ENCODE measurements at places on chromosomes 1 and 21.

GRCh38 chr1:207824691-207825408 is 73.0 kb downstream of the CD46 start:
- DNase-seq: no peak

DNA sequence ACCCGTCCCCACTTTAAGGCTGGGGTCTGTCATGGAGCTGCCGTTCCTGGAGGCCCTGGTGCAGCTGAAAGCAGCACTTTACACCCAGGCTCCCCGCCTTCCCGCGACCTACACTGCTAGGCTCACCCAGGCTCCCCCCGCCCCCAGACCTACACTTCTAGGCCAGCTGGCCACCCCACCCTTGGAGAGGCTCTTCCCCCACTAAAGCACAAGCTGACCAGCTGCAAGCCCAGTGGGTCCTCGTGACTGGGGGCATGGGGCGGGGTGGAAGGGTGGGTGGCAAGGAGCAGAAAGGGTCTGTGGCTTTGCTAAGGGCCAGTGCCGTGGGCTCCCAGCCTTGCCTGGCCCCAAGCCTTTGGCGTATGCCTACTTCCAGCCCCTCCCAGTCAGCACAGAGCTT is 9.7 kb upstream of the ARHGEF16 start:
- no peak for DNase-seq

DNA sequence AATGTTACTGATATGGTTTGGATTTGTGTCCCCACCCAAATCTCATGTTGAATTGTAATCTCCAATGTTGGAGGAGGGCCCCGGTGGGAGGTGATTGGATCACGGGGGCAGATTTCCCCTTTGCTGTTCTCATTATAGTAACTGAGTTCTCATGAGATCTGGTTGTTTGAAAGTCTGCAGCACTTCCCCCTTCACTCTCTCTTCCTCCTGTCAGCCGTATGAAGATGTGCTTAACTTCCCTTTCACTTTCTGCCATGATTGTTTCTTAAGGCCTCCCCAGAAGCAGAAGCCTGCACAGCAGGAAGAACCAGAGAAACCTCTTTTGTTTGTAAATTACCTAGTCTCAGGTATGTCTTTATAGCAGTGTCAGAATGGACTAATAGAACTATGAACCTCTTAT is 28.4 kb downstream of the TRIM33 start:
- no peak for DNase-seq

DNA sequence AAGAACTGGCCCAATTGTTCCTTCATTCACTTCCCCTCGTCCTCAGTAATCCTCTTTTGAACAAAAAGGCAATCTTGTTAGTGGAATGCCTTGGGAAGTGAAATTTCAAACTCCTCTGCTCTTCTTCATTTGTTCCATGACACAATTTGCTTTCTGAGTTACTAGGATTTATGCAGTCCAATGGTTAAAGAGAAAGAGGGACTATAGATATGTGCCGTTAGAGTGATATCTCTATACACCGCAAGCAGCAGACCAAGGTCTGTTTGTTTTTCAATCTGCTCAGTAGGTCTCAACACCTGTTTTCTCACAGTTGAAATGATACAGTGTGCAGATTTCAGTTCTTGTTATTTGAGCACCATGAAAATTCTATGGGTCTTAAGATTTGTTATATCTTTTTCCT is 244.0 kb downstream of the DNM3 start:
- no peak for DNase-seq

- no peak for DNase-seq
These were observed 13.9 kb upstream of the EDN2 start for GRCh38 chr1:41498391-41498790.

- no peak for DNase-seq
These were observed 85.5 kb downstream of the NRIP1 start for GRCh38 chr21:14979264-14979663.

DNA sequence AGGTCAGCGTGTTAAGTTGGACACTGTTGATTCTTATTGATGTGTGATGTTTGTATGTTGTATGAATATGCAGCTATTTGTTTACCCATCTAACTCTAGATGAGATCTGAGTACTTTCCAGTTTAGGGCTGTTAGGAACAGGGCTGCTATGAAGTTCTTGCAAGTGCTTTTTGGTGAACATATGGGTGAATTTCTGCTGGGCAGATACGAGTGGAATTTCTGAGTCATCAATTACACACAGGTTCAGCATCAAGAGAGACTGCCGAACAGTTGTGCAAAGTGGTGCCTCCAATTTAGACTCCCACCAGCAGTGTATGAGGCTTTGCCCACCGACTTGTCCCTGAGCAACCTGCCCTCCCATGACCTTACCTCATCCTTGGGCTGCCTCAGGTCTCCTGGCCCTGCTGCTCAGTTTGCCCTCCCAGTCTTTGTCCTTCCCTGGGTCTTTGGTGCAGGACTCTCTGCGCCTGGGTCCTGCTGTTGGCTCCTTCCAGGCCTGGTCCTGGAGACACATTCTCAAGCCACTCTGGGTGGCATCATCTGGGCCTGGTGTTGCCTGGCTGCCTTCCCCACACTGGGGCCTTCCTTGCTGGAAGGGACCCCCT is 343.6 kb downstream of the PTPRU start:
- DNase-seq: no peak

DNA sequence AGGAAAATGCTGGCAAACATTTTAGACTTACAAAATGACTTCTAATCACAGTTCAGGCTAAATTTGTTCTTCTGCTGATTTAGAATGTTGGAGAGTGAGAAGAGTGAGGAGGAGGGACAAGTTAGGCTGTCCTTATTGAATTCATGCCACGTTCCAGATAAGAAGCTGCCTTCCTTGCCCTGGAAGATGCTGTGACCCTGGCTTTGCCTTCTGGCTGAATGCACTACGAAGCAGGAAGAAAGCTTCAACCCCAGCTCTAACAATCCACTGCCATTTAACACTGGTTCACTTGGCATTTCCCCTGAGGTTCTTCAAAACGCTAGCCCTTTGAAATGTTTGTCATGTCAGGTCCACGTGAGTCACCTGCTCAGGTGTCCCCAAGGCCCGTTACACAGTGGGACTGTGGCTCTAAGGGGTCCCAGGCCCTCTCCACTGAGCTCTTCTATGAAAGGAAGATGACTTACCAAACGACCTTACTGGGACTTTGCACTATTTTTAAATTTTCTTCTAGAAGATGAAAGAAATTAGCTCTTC is 30.0 kb upstream of the LRRC8C start:
- no peak for DNase-seq

- no peak for DNase-seq
These were observed 104.4 kb downstream of the CACHD1 start for GRCh38 chr1:64574301-64574700.

- DNase-seq: peak; percentile 25
These were observed 524 bp upstream of the TMCO4 start for GRCh38 chr1:19800076-19800804.

DNA sequence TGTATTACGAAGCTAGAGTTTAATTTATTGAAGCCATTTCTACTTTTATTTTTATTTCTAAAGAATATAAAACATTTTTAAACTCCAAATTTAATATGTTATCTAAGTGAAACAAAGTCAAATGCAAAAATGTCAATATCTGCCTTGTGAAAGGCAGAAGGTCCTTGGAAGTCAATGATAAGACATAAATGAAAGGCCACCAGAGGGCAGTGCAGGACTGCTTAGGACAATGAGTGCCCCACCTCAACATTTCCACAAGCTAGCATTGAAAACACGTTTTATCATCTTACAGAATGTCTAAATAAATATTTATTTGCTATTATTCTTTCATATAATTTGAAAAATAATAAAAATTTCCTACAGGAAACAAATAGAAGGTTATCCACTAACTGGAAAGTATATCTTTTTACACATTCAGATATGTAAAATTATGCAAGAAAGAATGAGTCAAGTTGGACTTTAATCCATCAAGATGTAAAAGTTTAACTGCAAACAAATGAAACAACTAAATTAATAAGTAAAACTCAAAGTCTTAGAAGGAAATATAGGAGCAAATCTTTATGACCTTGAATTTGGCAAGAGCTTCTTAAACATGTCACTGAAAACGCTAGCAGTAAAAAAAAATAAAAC is 140.1 kb upstream of the FMN2 start:
- DNase-seq: no peak

DNA sequence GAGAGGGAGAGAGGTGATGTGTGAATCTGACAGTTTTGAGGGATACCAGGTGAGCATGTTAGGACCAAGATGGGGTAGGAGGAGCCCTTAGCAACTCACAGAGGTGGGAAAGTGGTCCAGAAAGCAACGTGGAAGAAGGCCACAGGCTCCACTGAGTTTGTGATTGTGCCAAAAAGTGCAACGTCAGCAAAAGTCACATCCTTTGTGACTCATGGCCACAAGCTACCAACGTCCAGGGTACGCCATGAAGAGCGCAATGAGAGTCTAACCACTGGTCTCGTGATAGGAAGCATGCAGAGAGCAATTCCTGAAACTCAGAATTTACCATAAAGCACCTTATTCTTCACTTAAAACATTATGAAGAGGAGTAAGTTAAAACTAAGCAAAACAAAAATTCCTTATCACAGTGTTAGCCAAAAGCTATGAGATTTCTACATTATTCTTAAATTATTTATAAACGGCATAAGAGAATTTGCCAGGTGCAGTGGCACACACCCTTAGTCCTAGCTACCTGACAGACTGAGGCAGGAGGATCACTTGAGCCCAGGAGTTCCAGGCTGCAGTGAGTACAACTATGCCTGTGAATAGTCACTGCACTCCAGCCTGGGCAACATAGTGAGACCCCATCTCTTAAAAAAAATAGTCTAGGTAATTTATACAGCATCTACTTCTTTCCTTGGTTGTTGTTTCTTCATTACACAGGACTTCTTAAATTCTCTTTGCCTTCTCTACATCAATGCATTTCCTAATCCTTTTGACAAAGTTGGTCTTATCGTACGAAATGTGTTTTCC is 55.2 kb downstream of the COLGALT2 start:
- DNase-seq: no peak

GRCh38 chr1:165056914-165057313 is 299.6 kb downstream of the LMX1A start:
- DNase-seq: no peak

- no peak for DNase-seq
These were observed 71.2 kb downstream of the NGF start for GRCh38 chr1:115266729-115267421.

GRCh38 chr1:207497941-207498340 is 2.0 kb downstream of the CR1 start:
- no peak for DNase-seq

DNA sequence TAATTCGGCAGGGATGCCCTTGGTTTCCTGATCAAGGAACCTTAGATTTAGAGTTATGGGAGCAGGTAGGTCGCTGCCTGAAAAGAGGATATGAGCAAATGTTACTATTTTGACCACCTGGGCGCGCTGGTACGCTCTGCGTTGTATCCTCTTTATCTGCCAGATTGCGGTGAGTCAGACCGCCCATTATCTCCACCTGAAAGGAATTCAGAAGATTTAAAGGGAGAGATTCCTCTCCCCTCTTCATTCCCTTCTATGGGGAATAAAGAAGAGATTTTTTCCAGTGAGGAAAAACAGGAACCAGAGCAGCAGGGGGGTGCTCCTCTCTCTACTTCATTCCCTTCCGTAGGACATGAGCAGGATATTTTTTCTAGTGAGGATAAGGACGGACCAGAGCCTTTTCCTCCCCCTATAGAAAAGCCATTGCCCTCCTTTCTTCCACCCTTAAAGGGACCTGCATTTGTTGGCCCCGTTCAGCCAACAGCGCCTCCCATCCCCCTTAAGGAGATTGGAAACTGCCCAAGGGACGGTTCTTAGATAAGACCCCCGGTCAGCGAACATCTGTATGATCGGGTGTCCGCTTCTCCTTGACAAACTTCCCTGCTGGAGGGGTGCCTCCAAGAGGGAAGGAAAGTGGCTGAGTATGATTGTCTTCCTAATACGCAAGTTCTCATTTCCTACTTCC is 34.1 kb downstream of the CLCA1 start:
- DNase-seq: no peak

GRCh38 chr1:39852214-39852791 is 31.0 kb downstream of the TRIT1 start:
- DNase-seq: no peak

DNA sequence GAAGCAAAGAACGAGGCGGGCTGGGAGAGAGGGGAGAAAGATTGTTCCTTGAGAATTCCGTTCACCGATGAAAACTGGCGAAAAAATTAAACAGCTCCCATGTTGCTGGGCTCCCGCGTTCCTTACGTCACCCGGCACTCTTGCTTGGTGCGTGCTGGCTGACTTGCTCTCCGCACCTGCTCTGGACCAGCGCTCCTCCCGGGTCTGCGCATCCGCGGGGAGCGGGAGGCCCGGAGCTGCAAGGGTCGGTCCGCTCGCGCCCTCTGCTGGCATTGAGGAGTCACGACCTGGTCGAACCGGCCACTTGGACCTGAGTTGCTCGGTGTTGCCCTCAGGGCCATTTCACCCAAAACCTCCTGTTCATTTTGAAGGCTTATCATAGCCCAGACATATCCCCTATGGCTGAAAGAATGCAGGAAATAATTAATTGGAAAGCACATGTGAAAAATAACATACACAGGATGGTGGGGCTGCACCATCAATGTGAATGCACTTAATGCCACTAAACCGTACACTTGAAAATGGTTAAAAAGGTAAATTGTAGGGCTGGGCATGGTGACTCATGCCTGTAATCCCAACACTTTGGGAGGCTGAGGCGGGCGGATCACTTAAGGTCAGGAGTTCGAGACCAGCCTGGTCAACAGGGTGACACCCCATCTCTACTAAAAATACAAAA is 98.9 kb upstream of the BACE2 start:
- DNase-seq: peak; percentile 10

- peak; percentile 33 for DNase-seq
These were observed 4.0 kb downstream of the CAPN2 start for GRCh38 chr1:223716302-223716862.

GRCh38 chr1:40822890-40823289 is 39.3 kb downstream of the CITED4 start:
- no peak for DNase-seq

GRCh38 chr1:147777694-147778093 is 17.3 kb upstream of the GJA5 start:
- DNase-seq: no peak

DNA sequence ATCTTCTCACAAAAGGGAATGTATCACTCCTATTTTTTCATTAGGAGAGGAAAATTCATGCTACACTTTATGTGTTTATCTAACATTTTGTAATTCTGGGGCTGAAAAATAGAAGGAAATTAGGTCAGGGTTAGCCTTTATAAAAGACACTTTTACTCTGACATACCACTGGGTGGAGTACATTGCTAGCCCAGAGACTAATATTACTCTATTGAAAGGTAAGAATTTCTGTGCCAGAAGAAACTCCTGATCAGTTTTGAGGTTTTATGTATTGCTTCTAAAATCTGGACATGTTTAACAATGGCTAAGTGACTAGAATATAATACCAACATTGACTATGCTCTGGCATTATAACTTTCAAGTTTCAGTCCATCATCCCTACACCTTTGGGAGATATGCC is 724.6 kb downstream of the USP25 start:
- DNase-seq: no peak

- no peak for DNase-seq
These were observed 3.0 kb downstream of the EPS15 start for GRCh38 chr1:51515982-51516648.

Measured in stimulated activated CD8-positive, alpha-beta memory T cell treated with anti-CD3 and anti-CD28 coated beads, Interleukin-7, amount 100 ng/mL, for 4 hours (primary cell).